Kasumi-1 (cell line): ENCODE measurements at places on chromosomes 12 and 14.

- no peak for DNase-seq
Observed at GRCh38 chr12:90842477-90842876, 112.5 kb downstream of the CCER1 start.

- DNase-seq, result no peak
Observed at GRCh38 chr12:76915361-76916169, 36.7 kb upstream of the CSRP2 start.

DNA sequence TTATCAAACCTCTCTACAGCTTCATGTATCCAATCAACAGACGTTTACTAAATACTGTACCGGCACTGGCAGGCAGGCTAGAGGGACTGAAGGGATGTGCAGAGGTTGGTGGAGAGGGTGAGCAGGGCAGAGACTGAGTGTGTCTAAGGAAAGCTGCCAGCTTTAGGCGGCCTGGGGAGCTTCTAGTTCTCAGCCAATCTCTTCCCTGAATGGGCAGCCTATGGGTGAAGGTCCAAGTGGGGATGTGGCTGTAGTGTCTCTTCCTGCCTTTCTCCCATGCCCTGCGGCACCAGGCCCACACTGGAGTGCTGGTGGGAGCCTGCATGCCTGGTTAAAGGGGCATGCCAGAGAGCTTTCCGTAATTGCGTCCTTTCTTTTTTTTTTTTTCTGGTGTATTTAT lies 239.8 kb downstream of the CACNA1C start:
- DNase-seq, result no peak

DNA sequence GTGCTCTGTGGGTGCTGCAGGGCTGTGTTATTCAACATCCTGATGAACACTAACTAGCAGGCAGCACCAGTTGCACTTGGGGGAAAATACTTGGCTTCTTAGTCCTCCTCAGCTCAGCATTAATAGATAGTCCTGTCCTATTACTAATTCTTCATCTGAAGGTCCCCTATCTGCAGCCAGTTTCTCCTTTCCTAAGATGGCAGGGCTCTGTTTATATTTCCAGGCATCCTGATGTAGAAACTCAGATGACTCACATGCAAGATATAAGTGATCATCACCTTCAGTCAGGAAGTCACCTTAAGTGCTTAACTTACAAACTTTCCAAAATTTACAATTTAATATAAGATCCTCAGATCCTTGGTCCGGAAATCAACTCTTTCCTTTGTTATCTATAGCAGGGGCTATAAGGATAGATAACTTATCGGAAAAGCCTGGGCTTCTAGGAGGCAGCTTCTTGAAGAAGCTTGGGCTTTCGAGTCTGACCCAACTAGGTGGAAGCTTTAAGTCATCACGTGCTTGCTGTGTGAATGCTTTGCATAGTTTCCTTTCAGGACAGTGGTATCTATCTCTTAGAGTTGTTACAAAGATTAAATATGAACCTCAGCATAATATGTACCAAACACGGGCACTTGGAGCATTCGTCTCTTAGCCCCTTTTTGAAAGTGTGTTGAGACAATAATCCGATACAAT lies 181.0 kb upstream of the GRIP1 start:
- DNase-seq, result no peak

- DNase-seq, result no peak
Observed at GRCh38 chr14:50560931-50561285, 963 bp downstream of the ATL1 start.

DNA sequence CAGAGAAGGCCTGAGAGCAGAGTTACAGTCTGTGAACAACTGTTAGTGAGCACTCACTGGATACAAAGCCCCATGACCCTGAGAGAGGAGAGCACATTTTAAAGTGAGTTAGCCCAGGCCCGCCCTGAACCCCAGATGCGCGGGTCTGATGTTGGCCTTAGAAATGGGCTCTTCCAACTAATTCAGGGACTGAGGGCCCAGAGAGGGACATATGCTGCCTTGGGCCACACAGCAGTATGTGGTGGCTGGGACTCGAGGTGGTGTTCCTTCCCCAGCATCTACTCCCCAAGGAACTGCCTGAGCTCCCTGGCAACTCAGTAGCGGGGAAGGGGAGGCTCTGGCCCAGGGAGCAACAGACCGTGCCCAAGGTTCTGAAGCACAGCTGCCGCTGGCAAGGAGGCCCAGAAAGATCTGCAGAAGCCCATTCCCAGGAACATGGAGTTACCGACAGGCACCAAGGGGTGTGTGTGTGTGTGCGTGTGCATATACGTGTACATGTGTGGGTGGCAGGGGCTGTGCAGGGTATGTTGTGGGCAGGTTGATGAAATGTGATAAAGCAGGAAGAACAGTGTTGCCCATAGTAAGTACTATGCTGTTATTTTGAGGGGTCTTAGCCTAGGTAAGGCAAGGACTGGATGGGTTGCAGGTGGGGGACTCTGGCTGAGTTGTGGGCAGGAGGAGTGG lies 40.5 kb downstream of the KRT80 start:
- no peak for DNase-seq

GRCh38 chr12:93122569-93123091 lies 193.5 kb upstream of the EEA1 start:
- DNase-seq, result no peak

DNA sequence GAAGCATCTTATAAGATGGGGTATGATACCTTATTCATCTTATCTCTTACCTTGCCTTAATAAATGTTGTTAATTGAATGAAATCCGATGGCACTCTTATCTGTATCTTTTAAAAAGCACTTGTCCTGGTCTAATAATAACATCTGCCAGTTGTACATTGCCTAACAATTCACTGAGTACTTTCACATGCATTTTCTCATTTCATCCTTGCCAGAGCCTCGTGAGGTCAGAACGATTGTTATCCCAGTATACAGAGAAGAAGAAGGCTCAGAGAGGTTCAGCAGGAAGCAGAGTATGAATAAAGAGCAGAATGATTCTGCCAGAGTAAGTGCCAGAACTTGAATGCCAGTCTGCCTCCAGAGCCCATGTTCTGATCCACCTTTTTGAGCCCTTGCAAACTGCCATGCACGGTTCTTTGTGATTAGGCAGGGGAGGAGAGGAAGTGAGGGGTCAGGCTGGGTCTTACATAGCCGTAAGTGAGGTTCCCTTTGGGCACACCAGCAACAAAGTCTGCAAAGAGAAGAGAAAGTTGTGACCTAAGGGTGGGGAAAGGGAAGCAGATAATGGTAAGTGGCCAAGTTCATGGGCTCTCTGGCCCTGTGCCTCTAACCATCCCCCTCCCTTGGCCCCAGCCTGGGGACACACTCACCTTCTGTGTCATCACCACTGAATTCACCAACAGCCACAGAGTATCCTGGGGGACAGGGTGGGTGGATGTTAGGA lies 11.7 kb downstream of the ITGA5 start:
- no peak for DNase-seq

- no peak for DNase-seq
Observed at GRCh38 chr14:67653651-67654280, 20.7 kb downstream of the VTI1B start.

DNA sequence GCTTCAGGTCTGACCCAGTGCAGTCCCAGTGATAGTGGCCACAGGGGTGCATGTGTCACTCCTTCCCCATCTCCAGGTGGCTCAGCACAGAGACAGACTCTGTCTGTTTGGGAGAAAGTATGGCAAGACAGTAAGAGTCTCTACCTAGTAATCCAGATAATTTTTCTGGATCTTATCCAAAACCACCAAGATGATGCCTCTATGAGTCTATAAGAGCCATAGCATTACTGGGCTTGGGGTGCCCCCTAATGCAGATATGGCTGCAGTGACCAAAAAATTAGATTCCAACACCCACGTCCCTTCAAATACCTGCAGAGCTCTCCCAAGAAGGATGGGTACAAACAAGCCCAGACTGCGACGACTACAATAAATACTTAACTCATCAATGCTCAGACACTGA lies 123.8 kb downstream of the GRIP1 start:
- DNase-seq, result no peak

DNA sequence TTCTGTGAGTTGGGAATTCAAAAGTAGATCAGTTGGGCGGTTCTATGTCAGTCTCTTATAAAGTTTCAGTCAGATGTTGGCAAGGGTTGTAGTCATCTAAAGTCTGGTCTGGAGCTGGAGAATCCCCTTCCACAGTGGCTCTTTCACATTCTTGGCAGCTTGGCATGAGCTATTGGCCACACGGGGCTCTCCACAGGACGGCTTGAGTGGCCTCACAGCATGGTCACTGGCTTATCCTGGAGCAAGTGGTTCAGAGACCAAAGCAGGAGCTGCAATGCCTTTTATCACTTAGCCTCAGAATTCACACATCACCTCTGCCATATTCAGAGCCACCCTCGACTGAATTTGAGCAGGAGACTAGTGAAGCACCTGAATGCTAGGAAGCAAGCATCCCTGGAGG lies 7.1 kb upstream of the KICS2 start:
- DNase-seq, result no peak

GRCh38 chr12:29148596-29148910 lies 525 bp upstream of the FAR2 start:
- peak; percentile 56 for DNase-seq
